ENCODE measurements at places on chromosomes 6 and 20.

DNA sequence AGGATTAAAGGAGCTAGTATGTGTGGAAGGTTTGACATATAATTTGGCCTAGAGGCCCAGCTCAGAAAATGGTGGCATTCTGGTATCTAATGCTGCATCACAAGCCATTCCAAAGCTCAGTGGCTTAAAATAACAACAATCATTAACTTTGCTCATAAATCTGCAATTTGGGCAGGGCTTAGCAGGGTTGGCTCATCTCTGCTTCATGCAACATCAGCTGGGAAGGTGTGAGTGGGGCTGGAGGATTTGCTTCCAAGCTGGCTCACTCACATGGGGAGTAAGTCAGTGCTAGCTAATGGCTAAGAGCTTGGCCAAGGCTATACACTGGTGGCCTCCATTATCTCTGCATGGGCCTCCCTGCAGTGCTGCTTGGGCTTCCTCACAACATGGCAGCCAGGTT lies 48.0 kb upstream of the STK35 start:
- no peak for DNase-seq

GRCh38 chr6:108632441-108632840 lies 71.7 kb downstream of the FOXO3 start:
- no peak for DNase-seq

DNA sequence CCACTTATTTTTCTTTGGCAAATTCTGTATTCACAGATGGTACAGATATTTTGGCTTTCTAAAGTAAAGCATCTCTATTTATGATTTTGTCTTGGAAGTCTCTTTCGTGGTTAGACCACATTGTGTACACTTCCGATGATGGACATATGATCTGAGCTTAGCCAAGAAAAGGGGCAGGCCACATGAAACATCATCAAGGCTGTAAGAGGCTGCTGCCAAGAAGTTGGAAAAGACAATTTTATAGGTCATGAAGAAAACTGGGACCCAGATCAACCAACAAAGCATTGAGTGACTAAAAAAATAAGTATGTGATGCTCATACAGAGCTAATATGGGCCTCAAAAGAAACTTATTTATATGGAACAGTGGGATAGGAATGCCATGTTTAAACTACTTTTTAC lies 266.4 kb downstream of the HAO1 start:
- DNase-seq = no peak

DNA sequence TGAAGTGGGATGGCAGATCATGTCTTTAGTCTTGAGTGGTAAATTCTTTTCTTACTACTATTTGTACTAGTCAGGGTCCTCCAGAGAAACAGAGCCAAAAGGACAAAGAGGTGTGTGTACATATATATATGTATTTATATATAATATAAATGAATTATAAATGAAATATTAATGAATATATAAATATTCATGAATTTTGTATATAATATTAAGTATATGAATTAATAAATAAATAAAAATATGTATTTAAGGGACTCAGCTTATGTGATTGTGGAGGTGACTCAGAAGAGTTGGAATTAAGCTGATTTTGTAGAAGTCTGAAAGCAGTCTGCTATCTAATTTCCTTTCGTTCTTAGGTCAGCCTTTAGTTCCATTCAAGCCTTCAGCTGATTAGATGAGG lies 265.3 kb upstream of the MMS22L start:
- DNase-seq = no peak

DNA sequence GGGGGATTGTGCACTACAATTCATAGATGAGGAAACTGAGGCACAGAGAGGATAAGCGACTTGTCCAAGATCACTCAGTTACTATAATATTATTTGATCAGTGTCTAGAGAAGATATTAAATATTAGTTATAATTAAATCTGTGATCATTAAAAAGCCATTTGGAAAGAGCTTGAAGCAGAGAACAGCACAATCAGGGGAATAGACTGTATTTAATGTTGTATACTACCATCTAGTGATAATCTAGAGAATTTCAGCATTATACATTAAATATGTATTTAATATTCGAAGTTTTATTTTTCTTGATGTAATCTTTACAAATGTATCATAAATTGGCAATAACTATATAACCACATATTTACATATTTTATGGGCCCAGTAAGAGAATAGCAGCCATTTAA lies 20.1 kb upstream of the MTCL3 start:
- no peak for DNase-seq

GRCh38 chr6:7173843-7174503 lies 66.2 kb downstream of the RREB1 start:
- DNase-seq = no peak

DNA sequence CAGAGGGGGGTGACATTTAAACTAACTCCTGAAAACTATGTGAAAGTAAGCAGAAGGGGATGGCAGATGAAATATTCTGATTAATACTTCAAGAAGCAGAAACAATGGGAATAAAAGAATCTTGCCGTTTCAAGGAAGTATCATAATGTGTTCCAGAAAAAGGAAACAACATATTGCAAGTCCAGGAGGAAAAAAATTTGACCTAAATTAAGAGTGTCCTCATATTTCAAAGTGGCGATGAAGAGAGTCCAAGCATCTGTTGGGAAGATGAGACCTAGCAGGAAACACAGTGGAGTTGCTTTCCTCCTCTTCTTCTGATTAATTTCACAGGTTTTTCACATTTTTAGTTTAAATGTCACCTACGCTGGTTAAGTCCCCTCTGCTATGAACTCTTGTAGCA lies 45.6 kb upstream of the TNFAIP3 start:
- no peak for DNase-seq

- DNase-seq = no peak
Observed at GRCh38 chr20:62186887-62187866, 4.3 kb downstream of the MTG2 start.

DNA sequence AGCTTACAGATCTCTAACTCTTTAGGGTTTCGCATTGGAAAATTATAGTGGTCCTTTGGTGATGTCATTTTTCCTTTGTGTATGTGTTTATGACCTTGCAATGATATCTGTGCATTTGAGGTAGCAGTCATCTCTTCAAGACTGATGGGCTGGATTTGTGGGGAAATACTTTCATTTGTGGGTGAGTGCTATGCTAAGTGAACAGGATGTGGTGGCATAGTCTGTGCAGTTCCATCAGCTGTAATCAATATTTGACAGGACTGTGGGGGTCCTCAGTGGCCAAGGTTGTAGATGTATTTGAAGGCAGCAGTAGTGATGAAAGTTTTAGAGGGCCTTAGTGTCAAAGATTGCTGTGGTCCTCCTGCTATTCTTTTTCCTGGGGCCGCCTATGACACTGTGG lies 79.5 kb downstream of the CYP39A1 start:
- no peak for DNase-seq

GRCh38 chr20:1526310-1526709 lies 31.2 kb downstream of the SIRPD start:
- DNase-seq = no peak

DNA sequence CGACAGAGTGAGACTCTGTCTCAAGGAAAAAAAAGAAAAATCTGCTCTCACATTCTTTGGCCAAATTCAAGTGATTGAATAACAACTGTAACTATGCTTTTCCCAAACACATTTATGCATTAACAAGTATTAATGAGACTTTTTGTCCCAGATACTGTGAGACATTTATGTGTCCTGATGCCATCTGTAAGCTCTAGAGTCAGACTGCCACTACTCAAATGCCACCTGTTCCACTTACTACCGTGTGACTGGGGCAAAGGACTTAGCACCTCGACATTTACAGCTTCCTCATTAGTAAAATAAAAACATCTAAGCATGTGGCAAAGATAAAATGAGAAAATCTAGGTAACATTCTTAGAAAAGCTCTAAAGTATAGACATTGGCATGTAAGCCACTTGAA lies 178.1 kb upstream of the MARCKS start:
- DNase-seq = no peak

DNA sequence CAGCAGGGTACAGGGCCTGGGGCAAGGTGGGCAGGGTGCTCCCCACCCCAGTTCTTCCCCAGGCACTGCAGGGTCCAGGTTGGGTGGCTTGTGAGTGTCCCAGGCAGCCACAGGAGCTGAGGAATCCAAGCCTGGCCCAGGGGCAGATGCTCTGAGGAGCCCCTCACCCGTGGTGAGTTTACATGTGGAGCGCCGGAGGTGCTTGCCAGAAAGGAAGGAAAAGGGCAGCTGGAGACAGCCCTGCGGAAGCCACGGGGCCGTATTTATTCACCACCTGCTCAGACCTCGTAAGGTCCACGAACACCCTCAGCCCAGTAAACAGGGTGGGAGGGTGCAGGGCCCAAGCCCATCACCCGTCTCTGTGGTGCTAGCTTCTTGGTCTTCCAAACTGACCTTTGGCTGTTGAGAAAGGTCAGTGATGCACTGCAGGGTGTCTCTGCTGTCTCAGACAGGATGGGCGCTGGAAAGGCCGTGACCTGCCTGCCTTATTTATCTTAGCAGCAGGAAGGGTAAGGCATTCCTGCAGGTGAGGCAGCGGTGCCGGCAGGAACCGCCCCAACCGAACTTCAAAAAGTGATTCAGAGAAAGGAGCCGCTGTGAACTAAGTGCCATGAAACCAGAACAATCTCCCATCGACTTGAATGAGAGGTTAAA lies 4.0 kb upstream of the FRMD1 start:
- no peak for DNase-seq

DNA sequence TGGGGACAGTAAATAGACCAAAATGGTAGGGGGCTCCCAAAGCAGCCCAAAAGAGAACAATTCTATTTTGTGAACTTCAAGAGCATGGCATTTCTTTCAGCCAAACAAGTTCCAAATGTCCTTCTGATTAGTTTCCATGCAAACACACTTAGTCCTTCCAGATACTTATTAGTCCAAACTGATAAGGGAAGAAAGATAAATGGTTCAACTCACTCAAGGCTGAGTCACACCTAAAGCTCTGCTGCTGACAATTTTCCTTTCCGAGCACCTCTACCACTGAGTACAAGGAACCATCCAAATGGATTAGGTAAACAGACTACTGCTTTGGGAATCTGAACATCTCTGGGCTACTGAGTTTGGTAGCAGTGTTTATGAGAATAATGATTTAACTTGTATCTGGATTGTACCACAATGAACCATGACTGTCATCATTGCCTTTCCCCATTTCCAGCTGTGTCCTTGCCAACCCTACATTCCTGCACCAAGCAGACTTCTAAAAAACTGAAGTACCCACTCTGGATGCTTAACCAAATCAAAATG lies 71.2 kb downstream of the TNFRSF21 start:
- DNase-seq = no peak

DNA sequence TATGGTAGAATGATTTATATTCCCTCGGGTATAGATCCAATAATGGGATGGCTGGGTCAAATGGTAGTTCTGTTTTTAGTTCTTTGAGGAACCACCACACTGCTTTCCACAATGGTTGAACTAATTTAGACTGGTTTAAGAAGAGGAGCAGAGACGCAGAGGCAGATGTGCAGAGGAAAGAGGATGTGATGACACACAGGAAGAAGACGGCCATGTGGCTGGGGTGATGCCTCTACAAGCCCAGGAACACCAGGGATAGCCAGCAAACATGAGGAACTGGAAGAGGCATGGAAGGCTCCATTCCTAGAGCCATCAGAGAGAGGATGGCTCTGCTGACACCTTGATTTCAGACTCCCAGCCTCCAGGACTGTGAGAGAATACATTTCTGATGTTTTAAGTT lies 218.3 kb upstream of the DTNBP1 start:
- DNase-seq = no peak

DNA sequence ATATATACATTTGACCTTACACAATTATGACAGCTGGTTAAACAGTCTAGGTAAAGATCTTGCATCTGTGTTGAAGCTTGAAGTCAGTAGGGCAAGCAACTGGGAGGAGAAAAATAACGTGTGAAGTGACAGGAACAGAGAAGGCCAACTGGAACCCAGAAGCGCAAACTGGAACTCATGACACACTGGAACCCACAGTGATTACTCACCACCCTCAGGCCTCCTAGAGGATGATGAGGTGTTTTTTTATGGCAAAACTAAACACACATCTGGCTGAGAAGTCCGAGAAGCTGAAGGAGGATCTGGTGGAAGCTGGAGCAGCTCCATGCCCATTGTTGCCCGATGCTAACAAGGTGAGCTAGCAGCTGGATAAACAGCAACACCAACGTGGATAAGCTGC lies 108.1 kb downstream of the TMEM200A start:
- no peak for DNase-seq

GRCh38 chr6:138451043-138451442 lies 47.0 kb downstream of the HEBP2 start:
- DNase-seq = no peak

DNA sequence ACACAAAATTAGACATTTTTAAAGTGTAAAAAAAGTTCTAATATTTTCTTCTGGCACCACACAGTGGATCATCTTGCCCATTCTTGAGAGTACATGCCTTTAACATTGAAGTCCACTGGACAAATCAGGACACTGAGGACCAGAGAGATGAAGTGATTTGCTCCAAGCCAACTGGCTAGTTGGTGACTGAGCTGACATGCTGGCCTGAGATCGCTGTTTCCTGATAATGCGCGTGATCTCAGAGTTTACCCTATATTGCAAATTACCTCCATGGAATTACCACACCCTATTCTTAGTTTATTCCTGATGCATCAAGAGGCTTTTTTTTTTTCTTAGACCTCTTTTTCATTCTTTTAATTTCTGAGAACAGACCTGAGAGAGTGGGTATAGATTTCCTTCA lies 432.8 kb downstream of the CD83 start:
- DNase-seq = no peak

GRCh38 chr20:2780948-2781347 lies 19.5 kb downstream of the CPXM1 start:
- peak; percentile 7 for DNase-seq

DNA sequence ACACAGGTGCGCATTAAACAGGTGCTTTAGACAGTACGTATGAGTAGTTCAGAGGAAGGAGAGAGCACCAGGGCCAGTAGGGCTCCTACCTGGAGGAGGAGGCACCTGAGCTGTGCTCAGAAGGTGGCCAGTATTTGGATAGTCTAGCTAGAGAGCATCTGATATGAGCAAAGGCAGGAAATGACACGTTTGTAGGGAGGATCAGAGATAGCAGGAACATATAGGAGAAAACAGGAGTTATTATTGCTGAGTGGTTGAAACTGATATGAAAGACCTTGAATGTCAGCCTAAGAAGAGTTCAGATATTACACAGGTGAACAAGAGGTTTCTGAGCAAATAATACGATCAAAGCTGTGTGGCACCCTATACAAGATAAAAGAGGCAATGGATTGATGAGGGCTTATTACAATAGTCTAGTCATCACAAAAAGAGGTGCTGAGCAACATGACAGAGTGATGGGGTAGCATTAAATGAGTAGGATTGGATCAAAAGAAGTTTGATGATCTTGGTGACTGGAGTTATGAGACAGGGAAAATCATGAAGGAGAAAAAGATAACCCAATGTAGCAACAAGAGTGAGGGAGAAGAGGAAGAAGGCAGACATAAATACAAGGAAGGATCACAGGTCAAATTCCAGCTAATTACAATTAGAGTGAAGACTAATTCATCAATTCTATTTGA lies 69.8 kb upstream of the HIVEP1 start:
- no peak for DNase-seq

DNA sequence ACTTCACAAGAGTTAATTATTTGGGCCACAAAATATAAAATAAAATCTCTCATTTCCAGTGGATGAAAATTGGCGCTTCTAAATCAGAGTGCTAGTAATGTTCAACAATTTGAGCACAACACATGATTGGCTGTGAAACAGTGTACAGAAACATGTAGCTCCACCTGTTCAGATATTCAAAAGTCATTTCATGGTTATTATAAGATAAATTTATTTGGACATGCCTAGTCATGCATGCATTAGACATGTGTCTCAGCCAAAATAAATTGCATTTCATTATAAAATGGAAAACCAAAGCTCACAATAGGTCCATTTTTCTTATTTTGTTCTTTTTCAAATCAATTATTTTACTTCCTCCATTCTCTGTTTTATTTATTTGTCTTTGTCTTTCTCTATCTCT lies 374.8 kb downstream of the LMBRD1 start:
- no peak for DNase-seq

Data from HEK293T (cell line).